ENCODE measurements at places on chromosomes 5 and 9. TPM values are rescaled to one million over a fixed set of nuclear protein-coding genes. Genes with fewer than 3 reads are reported as not detected.

DNA sequence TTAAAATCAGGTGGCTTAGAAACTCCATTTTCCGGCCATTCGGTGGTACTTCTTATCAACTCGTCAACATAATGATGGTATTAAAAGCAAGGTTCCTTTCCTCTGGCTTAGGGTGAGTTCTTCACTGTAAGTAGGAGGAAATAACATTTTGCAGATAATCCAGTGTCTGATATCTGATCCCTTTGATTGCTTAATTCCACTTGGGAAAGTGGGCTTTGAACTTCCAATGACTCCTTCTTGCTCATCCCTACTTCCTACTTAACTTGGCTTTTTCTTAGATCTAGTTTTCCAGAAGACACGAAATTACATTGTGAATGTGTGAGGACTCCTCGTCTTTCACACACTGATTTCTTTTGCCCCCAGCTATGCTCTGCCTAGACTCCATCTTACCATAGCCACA lies 31.5 kb downstream of the DDX31 start:
- no peak overlapping the region for H3K4me3 ChIP-seq
- no peaks in the 10 kb centered on the region for H3K4me1 ChIP-seq

The F12 gene
- total RNA-seq: 7.9 TPM

- H3K36me3 ChIP-seq: no peaks in the 10 kb centered on the region
- H3K4me3 ChIP-seq: no peak overlapping the region
- DNase-seq: no peak
These were observed 131.9 kb downstream of the CAAP1 start for GRCh38 chr9:26760675-26761074.

GRCh38 chr9:129040113-129040643 lies 3.8 kb downstream of the MIGA2 start:
- no peak overlapping the region for H3K4me3 ChIP-seq
- DNase-seq: no peak
- H3K36me3 ChIP-seq: peaks cover 7% of the 10 kb centered on the region
- no peak overlapping the region for H3K27ac ChIP-seq
- H3K27me3 ChIP-seq: no peaks in the 10 kb centered on the region
- peaks cover 29% of the 10 kb centered on the region for H3K4me1 ChIP-seq

- peaks cover 15% of the 10 kb centered on the region for H3K4me1 ChIP-seq
- H3K4me3 ChIP-seq: no peak overlapping the region
- H3K27ac ChIP-seq: no peak overlapping the region
These were observed 272.7 kb downstream of the MLLT3 start for GRCh38 chr9:20349568-20349967.

Data from activated CD8-positive, alpha-beta T cell treated with anti-CD3 and anti-CD28 coated beads for 36 hours (primary cell).